ENCODE measurements at places on chromosomes 11 and 22.

DNA sequence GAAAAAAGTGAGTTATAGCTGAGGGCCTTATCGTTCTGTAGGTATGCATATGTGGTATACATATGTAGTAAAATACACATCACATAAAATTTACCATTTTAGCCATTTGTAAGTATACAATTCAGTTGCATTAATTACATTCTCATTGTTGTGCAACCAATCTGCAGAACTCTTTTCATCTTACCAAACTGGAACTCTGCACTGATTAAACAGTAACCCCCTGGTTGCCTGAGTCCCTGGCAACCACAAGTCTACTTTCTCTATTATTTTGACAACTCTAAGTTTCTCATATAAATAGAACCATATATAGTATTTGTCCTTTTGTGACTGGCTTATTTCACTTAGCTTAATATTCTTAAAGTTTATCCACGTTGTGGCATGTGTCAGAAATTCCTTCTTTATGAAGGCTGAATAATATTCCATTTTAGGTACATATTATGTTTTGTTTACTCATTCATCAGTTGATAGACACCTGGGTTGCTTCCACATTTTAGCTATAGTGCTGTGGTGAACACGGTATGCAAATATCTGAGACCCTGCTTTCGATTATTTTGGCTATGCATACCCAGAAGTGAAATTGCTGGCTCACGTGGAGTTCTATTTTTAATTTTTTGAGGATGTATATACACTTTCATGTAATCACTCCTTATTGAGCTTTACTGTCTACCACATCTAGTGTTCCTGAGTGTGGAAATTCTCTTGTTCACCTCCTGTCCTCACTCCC is 1.6 kb upstream of the DDX10 start:
- DNase-seq: no peak

DNA sequence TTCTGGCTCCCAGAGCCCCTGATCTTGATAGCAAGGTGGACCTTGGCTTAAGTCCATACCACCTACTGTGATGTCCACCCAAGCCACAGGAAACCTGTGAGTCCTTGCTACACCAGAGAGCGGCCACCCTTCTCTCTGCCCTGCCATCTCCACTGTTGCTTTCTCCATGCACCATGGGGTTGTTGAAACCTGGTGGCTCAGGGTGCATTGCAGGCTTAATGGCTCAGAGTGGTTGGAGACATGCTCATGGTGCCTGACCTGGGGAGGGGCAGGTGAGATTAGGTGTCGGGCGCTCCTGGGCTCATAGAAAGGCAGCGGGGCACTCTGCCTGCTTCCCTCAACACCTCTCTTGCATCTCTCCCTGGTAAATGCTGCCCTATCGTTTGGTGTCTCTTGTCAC is 25.0 kb upstream of the CACNG2 start:
- no peak for DNase-seq

DNA sequence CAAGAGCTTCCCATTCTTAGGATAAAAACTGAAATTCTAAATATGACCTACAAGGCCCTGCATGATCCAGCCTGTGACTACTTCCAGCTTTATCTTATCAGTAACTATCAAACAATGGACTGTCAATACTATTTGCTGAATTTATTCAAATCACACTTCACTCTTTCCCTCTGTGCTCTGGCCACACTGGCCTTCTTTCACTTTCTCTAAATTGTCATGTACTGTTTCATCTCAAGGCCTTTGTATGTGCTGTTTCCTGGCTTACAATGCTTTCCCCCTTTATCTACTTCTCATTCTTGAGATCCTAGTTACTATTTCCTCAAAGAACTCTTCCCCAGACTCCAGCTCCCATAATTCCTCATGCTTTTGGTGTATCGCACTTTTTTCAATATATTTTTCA is 5.6 kb downstream of the TIMM10B start:
- no peak for DNase-seq

- DNase-seq: no peak
Measured at GRCh38 chr11:2711161-2711560, 11.4 kb upstream of the KCNQ1OT1 start.

- DNase-seq: no peak
Measured at GRCh38 chr11:111000400-111001080, 245.0 kb upstream of the POU2AF2 start.
